ENCODE measurements at places on chromosomes 2 and 18.

- peaks cover 19% of the 10 kb centered on the region for H3K36me3 ChIP-seq
- no peak for DNase-seq
- peaks cover 23% of the 10 kb centered on the region for H3K4me1 ChIP-seq
- H3K27me3 ChIP-seq, result no peaks in the 10 kb centered on the region
- H3K4me3 ChIP-seq, result peak overlapping the region; percentile 77
These were observed 558 bp downstream of the THAP4 start for GRCh38 chr2:241636182-241637017.

GRCh38 chr2:157625296-157625695, 3.4 kb downstream of the ACVR1C start:
- no peaks in the 10 kb centered on the region for H3K36me3 ChIP-seq
- no peak for DNase-seq
- H3K27me3 ChIP-seq, result peaks cover 83% of the 10 kb centered on the region

GRCh38 chr2:16939771-16940170, 274.1 kb upstream of the CYRIA start:
- no peaks in the 10 kb centered on the region for H3K4me1 ChIP-seq
- H3K27ac ChIP-seq, result no peak overlapping the region
- H3K27me3 ChIP-seq, result no peaks in the 10 kb centered on the region
- H3K4me3 ChIP-seq, result no peak overlapping the region
- no peak for DNase-seq

DNA sequence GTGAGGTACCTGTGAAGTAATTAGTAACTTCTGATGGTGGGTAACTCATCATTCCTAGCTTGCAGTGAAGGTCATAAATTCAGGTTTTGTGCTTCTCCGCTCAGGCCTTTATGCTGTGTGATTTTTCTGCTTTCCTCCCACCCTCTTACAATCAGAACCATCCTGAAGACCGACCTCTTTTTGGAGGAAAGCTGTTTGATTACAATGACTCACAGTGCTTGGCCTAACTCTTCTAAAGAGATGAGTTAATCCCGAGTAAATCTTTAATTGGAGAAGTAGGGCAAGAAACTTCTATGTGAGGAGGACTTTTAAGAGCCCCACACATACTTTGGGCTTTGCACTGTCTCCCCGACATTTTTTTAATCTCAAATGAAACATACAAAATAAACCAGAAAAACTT, 53.1 kb downstream of the TTC27 start:
- no peak overlapping the region for H3K27ac ChIP-seq
- no peaks in the 10 kb centered on the region for H3K4me1 ChIP-seq
- DNase-seq, result no peak
- H3K4me3 ChIP-seq, result no peak overlapping the region
- H3K27me3 ChIP-seq, result no peaks in the 10 kb centered on the region
- peaks cover 13% of the 10 kb centered on the region for H3K36me3 ChIP-seq

DNA sequence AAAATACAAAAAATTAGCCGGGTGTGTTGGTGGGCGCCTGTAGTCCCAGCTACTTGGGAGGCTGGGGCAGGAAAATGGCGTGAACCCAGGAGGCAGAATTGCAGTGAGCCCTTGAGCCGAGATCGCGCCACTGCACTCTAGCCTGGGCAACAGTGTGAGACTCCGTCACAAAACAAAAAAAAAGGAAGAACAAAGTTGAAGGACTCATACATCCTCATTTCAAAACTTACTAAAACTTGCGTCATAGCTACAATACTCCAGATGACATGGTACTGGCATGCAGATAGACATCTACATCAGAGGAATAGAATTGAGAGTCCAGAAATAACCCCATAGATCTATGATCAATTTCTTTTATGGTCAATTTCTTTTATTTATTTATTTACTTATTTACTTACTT, 13.6 kb upstream of the CYP27C1 start:
- DNase-seq, result no peak
- no peak overlapping the region for H3K27ac ChIP-seq
- H3K4me3 ChIP-seq, result no peak overlapping the region

DNA sequence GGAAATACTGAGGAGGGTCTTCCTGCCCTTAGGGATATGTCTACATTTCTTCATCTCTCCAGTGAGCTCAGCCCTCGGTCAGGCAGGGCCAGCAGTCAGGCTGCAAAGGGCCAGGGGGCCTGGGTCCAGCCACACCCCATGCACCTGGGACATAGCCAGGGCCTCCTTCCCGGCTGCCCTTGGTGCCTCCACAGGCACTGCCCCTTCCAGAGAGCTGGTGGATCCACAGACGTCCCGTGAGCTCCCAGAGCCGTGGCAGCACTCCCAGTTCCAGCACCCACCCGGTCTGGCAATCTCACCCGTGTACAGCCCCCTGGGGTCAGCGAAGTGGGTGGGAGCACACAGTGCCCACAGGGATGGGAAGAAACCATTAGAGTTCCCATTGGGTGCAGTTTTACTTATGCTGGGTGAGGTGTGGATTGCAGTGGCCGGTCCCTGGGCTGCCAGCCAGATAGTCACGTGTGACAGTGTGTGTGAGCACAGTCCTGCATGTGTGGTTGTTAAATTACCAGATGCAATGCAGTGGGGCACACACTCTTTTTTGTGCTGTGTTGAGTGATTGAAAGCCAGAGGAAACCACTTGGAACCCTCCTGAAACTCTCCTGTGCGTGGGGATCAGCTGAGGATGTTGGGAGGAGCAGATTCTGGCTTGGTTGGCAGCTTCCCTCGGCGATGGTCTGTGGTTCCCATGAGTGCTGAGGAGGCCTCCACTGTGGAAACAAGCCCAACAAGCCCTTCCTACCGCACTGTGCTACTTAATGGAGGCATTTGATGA, 131.0 kb downstream of the SNTG2 start:
- no peak overlapping the region for H3K4me3 ChIP-seq
- peaks cover 8% of the 10 kb centered on the region for H3K27me3 ChIP-seq
- no peak for DNase-seq
- no peaks in the 10 kb centered on the region for H3K36me3 ChIP-seq
- peaks cover 3% of the 10 kb centered on the region for H3K4me1 ChIP-seq
- H3K27ac ChIP-seq, result no peak overlapping the region

DNA sequence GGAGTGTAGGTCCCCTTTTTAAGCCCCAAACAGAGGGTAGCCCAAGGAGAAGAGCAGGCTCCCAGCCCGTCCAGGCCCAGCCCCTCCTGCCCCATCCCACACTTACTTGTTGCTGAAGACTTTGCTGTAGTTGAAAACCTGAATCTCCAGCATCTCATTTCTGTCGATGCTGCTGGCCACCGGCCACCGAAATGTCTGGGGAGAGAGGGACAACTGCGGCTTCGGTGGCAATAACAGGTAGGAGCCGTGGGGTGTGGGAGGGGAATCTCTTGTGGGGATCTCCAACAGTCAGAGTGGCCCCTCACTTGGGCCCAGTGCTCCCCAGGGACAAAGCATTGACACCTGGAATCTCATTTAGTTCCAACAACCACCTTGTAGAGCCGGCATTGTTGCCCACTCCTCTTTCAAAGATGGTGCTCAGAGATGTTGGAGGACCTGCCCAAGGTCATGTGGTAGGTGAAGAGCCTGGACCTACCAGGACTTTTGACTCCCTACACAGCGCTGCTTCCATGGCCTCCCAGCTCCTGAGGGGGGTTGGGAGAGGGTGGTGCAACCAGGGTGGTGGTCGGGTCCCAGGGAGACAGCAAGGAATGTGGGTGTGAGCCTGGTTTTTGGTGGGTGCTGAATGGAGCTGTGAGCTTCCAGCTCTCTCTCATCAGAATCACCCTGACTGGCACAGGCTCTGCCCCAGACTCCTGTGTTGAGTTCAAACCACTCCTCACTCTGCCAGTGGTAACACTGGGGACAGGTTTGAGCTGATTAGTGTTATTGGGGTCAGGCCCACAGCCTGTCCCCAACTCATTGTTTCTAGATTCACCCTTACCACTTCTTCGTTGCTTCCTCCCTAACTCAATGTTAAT, 50.0 kb upstream of the OTOF start:
- no peak for DNase-seq
- no peaks in the 10 kb centered on the region for H3K36me3 ChIP-seq
- peaks cover 3% of the 10 kb centered on the region for H3K27me3 ChIP-seq
- no peak overlapping the region for H3K27ac ChIP-seq
- H3K4me3 ChIP-seq, result no peak overlapping the region

DNA sequence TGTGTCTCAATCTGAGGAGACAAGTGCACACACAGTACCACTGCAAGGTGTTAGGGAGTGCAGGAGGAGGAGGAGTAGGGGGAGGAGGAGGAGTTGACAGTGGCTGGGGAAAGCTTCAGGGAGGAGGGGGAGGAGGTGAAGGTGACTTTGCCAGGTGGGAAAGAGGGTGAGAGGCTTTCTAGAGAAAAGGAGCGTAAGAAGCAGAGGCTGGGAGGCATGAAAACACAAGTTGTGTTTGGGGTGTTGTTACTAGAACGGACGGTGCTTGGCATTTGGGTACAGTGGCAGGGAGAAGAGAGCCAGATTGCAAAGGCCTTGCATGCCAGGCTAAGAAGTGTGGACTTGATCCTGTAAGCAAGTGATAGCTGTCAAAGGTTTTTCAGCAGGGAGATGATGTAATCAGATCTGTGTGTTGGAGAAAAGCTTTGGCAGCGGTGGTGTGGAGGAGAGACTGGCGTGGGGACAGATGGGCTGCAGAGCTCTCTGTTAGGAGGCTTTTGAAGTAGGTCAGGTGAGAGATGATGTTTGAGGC, 16.2 kb downstream of the TANC1 start:
- H3K27me3 ChIP-seq, result no peaks in the 10 kb centered on the region

DNA sequence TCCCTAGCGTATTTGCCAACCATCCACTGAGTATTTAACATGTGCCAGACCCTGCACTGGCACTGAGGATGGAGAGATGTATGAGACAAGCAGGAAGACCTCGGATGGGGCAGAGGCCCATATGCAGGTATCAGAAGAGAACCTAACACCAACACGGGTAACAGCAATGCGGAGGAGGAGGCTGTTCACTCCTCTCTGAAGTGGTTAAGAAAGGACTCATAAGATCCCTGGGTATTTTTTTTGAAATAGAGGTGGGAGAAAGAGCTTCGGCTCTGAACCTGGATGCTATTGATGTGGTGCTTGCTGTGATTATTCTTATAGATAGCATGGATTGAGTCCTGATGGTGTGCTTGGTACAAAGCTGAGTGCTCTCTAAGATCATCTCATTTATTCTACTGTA, 418.3 kb downstream of the LPIN1 start:
- H3K27ac ChIP-seq, result no peak overlapping the region
- H3K27me3 ChIP-seq, result no peaks in the 10 kb centered on the region
- DNase-seq, result no peak
- H3K4me1 ChIP-seq, result peaks cover 22% of the 10 kb centered on the region

DNA sequence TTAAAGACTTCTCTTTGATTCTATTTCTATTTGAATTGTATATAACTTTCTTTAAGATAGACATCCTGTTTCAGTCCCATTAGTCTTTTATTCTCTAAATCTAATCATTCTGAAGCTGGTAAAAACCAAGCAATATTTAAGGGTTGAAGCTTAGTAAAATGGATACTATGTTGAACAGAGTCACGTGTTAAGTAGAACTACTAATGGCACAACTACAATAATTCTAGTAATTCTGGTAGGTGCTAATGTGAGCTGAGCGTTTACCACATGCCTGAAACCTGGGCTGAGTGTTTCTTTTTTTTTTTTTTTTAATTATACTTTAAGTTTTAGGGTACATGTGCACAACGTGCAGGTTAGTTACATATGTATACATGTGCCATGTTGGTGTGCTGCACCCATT, 8.9 kb upstream of the AFF3 start:
- no peaks in the 10 kb centered on the region for H3K4me1 ChIP-seq
- DNase-seq, result no peak
- H3K27ac ChIP-seq, result no peak overlapping the region
- H3K4me3 ChIP-seq, result no peak overlapping the region

DNA sequence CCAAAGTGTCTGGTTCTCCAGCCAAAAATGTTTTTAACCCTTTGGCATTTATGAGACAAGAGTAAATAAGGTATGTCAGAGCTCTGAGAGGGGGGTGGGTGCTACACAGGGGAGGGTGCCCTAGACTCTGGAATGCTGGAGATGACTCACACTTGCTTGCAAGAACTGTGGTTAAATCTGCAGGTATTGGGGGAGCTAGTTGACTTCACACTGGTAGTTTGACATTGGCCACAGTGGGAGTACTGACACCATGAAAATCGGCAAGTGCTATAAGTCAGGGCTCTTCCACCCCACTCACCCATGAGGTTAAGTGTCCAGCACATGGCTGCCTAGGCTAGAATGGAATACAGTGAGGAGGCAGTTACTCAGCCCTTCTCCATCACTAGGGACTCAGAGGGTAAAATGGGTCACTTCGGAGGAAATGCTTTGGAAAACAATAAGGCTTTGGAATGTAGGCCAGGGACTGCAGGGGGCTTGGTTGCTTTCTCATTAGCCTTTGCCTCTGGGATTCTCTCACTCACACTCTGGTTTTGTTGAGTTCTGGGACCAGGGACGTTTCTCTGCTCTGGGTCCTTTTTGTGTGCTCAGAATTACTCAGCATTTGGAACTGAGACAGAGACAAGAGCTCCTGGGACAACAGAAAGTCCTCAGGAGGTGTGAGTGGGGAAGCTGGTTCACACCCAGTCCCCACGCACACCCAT, 91.6 kb downstream of the ACKR3 start:
- no peak for DNase-seq
- H3K27me3 ChIP-seq, result no peaks in the 10 kb centered on the region
- H3K36me3 ChIP-seq, result no peaks in the 10 kb centered on the region
- H3K4me1 ChIP-seq, result peaks cover 61% of the 10 kb centered on the region
- peak overlapping the region; percentile 87 for H3K27ac ChIP-seq
- no peak overlapping the region for H3K4me3 ChIP-seq

- no peak overlapping the region for H3K4me3 ChIP-seq
- H3K27me3 ChIP-seq, result no peaks in the 10 kb centered on the region
- H3K4me1 ChIP-seq, result peaks cover 22% of the 10 kb centered on the region
- H3K36me3 ChIP-seq, result peaks cover 7% of the 10 kb centered on the region
- H3K27ac ChIP-seq, result no peak overlapping the region
These were observed 43.1 kb upstream of the SELENOI start for GRCh38 chr2:26302846-26303245.

- peaks cover 12% of the 10 kb centered on the region for H3K36me3 ChIP-seq
- peaks cover 12% of the 10 kb centered on the region for H3K4me1 ChIP-seq
- no peak for DNase-seq
These were observed 146.5 kb downstream of the CABLES1 start for GRCh38 chr18:23281626-23282436.

- DNase-seq, result no peak
- H3K36me3 ChIP-seq, result peaks cover 10% of the 10 kb centered on the region
- peaks cover 10% of the 10 kb centered on the region for H3K4me1 ChIP-seq
- no peaks in the 10 kb centered on the region for H3K27me3 ChIP-seq
- H3K4me3 ChIP-seq, result no peak overlapping the region
These were observed 56.7 kb downstream of the NEMP2 start for GRCh38 chr2:190477661-190478454.

DNA sequence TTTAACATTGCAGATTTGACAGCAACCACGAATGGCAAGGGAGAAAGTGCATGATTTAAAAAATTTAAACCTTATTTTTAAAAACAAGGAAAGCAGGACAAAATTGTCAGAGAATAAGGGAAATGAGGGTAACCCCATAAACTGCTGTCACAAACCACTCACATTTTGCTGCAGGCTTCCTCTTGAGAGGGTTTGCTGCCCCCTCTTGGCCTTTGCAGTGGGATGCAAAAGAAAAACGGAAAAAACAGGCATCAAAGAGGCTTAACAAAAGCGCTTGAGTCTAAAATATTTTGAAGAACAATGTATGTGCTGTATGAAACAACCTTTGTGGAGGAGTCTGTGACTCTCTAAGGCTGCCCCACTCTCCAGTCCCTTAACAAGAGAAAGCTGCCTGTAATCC, 91.6 kb downstream of the TMX3 start:
- DNase-seq, result peak; percentile 64
- H3K27ac ChIP-seq, result no peak overlapping the region
- no peaks in the 10 kb centered on the region for H3K27me3 ChIP-seq
- H3K4me1 ChIP-seq, result no peaks in the 10 kb centered on the region
- H3K36me3 ChIP-seq, result no peaks in the 10 kb centered on the region
- no peak overlapping the region for H3K4me3 ChIP-seq

Measured in mesothelial cell of epicardium (in vitro differentiated cells).